RKO (cell line): ENCODE measurements at places on chromosomes 1 and 21.

DNA sequence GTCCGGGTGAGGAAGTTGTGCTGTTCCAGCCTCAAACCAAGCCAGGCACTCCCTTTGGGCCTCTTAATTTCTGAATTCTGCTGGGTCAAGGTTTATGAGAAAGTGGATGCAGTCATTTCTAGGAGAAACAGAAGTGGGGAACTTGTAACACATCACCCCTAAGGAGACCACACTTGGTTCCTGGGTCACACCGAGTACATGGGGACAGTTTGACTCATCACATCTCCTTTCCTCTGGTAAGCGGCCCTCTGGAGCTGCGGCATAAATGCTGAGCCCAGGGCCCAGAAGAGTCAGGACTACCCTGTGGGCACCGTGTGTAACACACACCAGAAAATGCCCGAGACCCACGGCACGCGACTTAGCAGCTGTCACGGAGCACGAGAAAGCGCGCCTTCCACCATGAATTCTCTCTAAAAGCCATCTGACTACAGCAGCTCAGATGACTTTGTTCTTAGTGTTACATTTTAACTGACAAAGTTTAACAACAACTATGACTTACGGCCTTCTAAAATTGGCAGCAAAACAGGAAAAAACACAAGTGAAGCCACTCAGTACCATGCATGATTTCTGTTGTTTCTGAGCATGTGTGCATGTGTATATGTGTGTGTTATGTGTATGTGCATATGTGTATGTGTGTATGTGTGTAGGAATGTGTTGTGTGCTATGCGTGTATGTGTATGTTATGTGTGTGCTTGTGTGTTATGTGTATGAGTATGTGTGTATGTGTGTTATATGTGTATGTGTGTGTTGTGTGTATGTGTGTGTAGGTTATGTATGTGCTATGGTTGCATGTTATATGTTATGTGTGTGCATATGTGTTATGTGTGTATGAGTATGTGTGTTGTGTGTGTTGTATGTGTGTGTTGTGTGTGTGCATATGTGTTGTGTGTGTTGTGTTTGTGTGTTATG lies 50.8 kb downstream of the TOMM20 start:
- no peak for DNase-seq

GRCh38 chr1:16181887-16182719 lies 26.2 kb upstream of the EPHA2 start:
- DNase-seq, result peak; percentile 91

DNA sequence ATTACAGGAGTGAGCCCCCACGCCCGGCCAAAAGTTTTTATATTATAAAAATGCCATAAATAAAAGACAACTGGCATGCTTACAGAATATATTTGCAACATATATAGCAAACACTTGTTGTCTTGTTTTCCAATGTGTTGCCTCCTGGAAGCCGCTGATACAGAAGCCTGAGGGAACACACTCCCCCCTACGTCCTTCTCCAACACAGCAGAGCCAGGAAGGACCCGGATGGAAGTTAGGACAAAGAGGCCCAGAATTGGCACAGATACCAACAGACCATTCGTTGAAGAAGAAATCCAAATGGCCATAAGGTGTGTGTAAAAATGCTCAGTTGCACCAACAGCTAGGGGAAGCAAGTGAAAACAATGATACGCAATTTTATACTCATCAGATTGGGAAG lies 1.3 kb upstream of the PLA2G5 start:
- no peak for DNase-seq

DNA sequence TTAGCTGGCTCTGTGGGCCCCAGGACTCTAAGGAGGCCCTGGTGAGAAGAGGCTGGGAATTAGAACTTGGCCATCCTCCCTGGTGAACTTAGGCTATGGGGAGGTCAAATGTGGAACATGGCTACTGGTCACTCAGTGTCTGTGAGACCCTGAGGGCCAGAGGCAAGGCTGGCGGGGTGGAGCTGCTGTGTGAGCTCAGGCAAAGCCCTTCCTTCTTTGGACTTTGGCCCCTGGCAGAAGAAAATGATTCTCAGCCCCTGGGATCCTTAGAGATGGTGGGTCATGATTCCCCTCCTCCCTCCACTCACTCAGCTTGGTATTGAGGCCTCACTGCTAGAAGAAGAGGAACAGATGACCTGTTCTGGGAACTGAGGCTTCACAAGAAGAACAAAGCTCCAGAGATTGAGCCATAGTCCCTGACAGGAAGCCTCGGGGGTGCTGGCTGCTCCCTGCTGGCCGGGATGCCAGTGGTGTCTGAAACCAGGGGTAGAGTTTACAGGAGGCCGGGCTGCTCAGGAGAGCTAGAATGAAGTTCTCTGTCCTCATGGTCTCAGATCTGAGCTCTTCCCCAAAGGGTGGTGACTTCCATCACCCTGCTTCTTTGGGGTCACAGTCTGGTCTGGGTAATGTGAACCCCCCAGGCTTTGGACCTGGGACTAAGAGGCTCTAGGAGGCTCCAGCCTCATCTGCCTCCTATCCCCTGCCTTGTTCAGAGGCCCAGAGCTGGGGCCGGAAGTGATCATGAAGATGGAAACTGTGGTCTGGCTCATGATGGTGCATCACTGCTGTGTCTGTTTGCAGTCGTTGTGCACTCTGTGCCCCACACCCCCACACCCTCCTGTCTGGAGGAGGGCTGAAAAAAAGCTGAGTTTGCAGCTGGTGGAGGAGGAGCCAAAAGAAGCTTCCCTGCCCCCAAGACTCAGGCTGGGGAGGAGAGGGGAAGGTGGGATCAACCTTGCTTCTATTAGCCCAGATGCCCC lies 905 bp downstream of the BTBD19 start:
- DNase-seq, result no peak

- no peak for DNase-seq
These were observed 1.9 kb downstream of the GIPC2 start for GRCh38 chr1:78047631-78048030.

GRCh38 chr21:46269466-46269865 lies 15.9 kb downstream of the MCM3AP start:
- DNase-seq, result no peak
